Fibroblast of skin of back (primary cell): ENCODE measurements at places on chromosomes 4 and X.

GRCh38 chr4:20431543-20431951 lies 179.8 kb downstream of the SLIT2 start:
- DNase-seq, result no peak

- DNase-seq, result peak; percentile 64
Observed at GRCh38 chr4:158356301-158356700, 146.0 kb downstream of the TMEM144 start.

DNA sequence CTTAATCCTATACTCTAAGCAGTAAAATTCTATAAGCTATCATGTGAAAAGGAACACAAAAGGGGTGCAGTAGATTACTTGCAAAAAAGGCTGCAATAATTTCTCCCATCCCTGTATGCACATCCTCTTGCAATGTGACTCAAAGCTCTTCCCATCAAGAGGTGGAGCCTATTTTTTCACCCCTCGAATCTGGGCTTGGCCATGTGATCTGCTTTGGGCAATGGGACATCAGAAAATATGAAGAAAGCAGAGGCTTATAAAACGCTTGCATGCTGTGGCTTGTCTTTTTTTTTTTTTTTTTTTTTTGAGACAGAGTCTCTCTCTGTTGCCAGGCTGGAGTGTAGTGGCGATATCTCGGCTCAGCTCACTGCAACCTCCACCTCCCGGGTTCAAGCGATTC lies 33.0 kb downstream of the GEMIN8 start:
- DNase-seq, result no peak

GRCh38 chr4:14308229-14308651 lies 680.7 kb upstream of the BOD1L1 start:
- DNase-seq, result no peak

DNA sequence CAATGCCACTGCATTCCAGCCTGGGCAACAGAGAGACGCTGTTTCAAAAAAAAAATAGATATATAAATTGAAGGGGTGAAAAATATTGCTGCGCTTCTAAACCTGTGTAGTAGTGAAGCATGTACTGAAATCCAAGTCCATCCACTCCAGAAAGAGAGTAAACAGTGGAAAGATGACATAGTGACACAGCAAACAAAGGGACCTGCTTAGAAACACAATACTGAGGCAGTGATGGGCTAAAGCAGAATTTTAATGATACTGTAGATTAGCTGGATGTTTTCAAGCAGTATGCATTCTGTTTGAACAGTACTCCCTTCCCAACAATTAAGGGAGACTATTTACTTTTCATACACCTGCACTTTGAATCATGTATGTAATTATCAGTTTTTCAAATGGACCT lies 42.5 kb downstream of the TFDP3 start:
- DNase-seq, result no peak

GRCh38 chr4:7462509-7462971 lies 27.8 kb upstream of the PSAPL1 start:
- no peak for DNase-seq
